MCF 10A (cell line): ENCODE measurements at places on chromosomes 5 and 9. TPM values are rescaled to one million over a fixed set of nuclear protein-coding genes. Genes with fewer than 3 reads are reported as not detected.

The CHSY3 gene
- total RNA-seq = 0.82 and 1.2 TPM in 2 replicates

The AGXT2 gene
- total RNA-seq = not detected in 2 replicates

The TICAM2 gene
- 3.7 and 8.3 TPM in 2 replicates for total RNA-seq

The GADD45G gene
- 0.69 TPM in 1 of 2 replicates, not detected in the other for total RNA-seq

The ERAP2 gene
- total RNA-seq = 2.5 and 3.9 TPM in 2 replicates

The IFNA2 gene
- not detected in 2 replicates for total RNA-seq

The PIP5KL1 gene
- 4.0 and 5.7 TPM in 2 replicates for total RNA-seq

The SERINC5 gene
- 17.1 and 17.2 TPM in 2 replicates for total RNA-seq

The SH3TC2 gene
- 6.2 and 7.2 TPM in 2 replicates for total RNA-seq

The ZFYVE16 gene
- total RNA-seq = 34.8 and 36.9 TPM in 2 replicates

The LHX6 gene
- total RNA-seq = 0.26 TPM in 1 of 2 replicates, not detected in the other

The CENPP gene
- 1.5 and 4.2 TPM in 2 replicates for total RNA-seq

The PCDHGA8 gene
- 0.28 and 0.56 TPM in 2 replicates for total RNA-seq

The GPX8 gene
- 37.2 and 38.8 TPM in 2 replicates for total RNA-seq

The ERCC8 gene
- 13.7 and 17.2 TPM in 2 replicates for total RNA-seq

The ZCCHC10 gene
- 35.0 and 37.7 TPM in 2 replicates for total RNA-seq

The FOXI1 gene
- not detected in 2 replicates for total RNA-seq

The MTMR12 gene
- total RNA-seq = 24.4 and 25.4 TPM in 2 replicates

The FBXL7 gene
- not detected in 2 replicates for total RNA-seq

The SLC46A2 gene
- not detected in 2 replicates for total RNA-seq

The PCDHGB2 gene
- 0.61 and 0.88 TPM in 2 replicates for total RNA-seq

The NUTM2F gene
- not detected in 2 replicates for total RNA-seq
